GM12878 (cell line): ENCODE measurements at places on chromosomes 5 and 9.

DNA sequence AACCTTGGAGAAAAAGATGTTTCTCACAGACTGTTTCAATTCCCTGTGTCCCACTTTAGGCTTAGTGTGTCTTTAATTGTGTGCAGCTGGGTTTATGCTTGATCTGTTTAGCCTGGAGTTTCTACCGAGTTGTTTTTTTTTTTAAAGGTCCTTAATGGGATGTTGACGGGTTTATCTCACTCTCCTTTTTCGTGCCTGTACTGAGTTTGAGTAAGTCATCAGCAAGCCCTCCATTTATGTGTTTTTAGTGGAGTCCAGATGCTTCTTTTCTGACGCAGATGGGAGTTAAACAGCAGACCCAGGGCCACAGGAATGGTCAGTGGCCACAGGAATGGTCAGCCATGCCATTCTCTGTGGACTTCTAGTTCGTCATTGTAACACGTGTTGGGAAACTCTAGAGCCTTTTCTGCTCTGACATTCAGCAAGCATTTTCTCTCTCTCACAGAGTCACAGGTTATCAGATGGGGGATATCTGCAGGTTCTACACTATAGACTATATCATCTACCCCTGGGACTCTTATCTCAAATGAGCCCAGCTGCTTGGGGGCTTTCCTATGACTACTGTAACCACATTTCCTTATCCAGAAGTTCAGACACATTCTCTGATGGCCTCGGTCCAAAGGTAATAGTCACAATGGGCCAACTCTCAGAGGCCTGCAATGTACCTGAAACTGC is 190.5 kb downstream of the TTLL11 start:
- peak; percentile 15 for DNase-seq

GRCh38 chr5:164593982-164594381 is 1088.6 kb downstream of the MAT2B start:
- DNase-seq: no peak

- DNase-seq: no peak
These were observed 697.3 kb downstream of the CETN3 start for GRCh38 chr5:89712134-89712700.

GRCh38 chr5:107011605-107012004 is 659.1 kb downstream of the EFNA5 start:
- no peak for DNase-seq

DNA sequence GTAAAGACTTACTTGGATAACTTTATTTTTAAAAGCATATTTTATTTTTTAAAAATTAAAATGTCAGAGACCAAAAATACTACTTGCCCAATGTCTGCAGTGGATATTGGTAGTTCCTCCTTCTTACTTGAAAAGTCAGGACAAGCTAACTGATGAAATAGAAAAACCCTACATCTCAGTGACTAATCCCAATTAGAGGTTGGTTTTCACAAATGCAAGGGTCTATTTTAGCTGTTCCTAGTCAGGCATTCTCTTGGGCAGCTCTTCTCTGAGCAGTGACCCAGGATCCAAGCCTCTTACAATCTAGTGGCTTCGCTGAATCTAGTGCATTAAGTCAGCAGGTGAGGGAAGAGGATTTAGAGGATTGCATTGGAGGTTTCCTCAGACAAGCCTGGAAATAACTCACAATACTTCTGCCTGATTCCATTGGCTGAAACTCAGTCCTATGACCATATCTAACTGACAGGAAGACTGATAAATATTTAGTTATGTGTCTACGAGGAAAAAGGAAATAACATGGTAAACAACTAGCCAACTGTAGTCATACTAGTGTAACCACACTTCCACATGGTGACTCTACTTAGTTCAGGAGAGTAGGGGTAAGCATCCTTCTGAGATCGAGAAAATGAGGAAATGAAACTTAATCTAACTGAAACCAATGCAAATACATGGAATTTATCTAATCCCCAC is 34.2 kb upstream of the MIER3 start:
- DNase-seq: no peak

GRCh38 chr5:74340476-74340875 is 300.1 kb downstream of the ENC1 start:
- DNase-seq: no peak
